Stimulated activated CD8-positive, alpha-beta memory T cell treated with anti-CD3 and anti-CD28 coated beads, Interleukin-7, amount 100 ng/mL, for 1 hour (primary cell): ENCODE measurements at places on chromosomes 7 and 10.

DNA sequence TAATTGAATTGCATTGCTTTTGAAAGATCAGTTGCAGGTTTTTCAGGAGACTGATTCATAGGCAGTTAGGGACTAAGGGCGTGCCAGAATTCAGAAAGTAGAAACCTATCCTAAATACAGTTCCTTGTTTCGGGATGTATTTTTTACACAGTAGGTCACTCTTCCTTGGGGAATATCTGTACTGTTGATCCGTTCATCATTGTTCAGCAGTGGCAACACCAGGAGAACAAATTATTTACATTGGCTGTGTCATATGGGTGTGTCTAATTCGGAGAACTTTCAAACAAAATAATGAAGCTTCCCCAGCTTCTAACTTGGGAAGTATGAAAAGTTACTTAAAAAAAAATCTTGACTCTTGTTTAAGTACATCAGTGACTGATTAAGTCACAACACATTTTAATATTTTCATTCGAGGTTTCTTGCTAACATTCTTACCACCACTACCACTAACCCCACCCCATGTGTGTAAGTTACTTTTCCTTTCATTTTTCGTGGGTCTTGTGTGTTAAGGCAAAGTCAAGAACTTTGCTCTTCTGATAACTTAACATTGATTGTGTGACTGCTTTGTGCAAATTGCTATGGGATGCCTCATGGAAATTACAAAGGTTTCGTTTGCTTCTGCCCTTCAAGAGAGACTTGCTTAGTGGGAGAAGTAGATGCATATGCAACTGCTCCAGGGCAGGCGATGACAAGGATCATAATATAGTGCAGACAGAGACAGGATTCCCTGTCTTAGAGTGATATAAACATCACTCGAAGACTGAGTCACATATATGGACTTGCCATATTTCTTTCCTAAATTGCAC is 43.8 kb upstream of the RPA3 start:
- DNase-seq, result no peak

- no peak for DNase-seq
Observed at GRCh38 chr10:119768455-119769094, 42.7 kb downstream of the INPP5F start.

DNA sequence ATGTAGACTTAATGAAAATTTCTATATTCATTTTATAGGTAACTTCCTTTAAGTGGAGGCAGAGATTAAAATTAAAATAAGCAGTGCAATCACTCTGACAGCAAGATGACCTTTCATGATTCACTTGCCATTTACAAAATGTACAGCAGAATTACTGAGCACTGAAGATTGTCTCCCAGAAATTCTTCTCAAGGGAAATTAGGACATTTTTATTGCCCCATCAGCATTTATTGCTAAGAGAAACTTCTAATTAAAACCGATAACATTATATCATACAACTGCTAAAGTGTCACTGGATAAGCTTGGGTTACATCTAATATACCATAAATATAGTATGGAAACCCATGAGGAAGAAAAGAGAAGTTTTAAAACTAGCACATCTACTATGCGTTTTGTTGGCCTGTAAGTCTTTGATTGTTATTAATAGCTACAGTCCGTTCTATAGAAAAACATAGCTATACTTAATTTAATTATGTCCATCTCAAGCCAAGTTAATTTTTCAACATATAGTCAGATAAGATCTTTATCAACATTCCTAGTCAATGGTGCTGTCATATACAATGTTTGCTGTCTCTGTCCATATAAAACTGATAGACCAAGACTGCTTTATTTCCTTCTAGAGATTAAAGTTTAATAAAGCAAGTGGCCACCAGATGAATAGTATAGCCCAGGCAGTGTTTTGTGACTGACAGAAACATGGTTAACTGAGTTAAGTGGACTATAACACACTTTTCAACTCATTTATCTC is 217.1 kb upstream of the HGF start:
- no peak for DNase-seq

DNA sequence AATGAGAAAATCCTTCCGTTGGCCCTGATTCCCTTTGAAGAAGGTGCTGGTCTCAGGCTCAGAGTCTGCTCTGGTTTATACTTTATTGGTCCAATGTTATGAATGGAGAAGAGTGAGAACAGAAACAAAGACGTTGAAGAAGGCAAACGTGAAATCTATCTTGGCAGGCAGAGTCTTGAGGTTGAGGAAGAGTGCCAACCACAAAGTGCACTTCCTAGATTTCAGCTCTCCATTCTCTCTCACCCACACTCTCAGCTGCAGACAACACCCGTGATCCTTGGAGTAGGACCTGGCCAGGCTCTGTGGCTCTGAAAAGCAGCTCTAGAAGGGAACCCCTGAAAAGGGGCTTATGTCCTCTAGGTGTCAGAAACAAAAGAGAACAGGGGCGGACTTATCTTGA is 128.9 kb upstream of the PLXNA4 start:
- DNase-seq, result no peak

DNA sequence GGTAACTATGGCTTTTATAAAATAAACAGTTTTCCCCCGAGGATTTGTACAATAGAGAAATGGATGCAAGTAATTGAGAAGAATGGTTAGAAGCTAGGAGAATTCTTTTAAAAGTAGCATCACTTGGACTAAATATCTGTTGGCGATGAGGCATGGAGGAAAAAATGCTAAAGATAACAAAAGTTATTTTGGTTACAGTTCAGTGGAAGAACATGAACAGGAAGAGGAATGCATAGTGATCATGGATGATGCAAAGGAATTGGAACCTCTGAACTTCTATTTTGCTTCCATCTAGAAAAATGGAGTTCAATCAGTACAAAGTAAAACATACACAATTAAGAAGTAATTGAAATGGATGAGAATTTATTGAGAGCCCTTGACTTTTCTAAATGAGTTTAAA is 32.9 kb downstream of the ENTPD1 start:
- DNase-seq, result no peak

DNA sequence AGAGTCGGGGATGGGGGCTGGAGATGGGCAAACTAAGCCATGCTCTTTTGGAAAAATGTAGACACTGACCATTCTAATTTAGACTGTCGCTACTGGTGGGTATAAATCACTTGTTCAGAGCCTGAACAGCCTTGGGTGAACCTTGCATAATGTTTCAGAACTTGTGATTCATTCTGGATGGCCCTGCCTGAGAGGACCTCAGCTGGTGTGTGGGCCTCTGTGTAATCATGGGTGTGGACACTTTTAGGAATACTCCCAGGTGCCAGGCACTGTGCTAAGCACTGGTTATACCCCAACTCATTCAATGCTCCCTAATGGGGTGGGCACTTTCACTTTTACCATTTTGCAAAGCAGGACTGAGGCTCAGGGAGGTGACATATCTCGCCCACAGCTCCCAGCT is 26.8 kb upstream of the TM9SF3 start:
- no peak for DNase-seq

DNA sequence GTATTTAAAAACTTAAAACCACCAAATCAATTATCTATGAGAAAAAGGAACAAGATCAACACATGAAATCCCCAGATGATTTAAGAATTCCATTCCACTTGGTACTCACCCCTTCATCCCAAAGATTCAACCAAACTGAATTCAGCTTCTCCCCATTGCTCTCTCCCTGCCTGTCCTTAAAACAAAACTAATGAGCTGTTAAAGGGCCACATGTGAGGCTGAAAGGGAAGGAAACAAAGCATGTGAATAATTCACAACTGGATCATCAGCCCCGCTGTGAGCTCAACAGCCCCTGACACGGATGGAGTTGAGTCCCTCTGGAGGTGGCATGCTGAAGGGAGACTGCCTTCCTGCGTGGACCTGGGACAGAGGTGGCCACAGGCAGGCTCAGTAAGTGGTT is 32.9 kb downstream of the VOPP1 start:
- DNase-seq, result no peak

- no peak for DNase-seq
Observed at GRCh38 chr7:100163006-100163531, 4.5 kb upstream of the TRAPPC14 start.
